ENCODE measurements at places on chromosomes 1 and 21.

GRCh38 chr1:95196017-95196416 lies 38.0 kb upstream of the RWDD3 start:
- no peak for DNase-seq

- no peak for DNase-seq
These were observed 6.9 kb downstream of the CTTNBP2NL start for GRCh38 chr1:112402682-112403643.

DNA sequence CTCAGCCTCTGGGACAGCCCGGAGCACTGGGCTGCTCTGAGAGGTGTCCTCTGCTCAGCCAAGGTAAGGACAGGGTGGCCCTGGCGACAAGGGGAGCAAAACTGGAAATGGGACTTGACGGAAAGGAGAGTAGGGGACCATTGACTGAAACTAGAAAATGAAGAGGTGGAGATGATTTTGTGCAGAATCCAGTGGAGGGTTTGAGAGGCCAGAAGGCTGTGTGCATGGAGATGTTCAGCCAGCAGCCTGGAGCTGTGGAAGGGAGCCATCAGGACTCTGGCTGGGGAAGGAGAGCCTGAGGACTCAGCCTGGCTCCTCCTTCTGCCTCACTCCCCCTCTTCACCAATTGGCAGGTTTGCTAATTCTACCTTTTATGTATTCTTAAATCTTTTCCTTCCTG lies 114.2 kb downstream of the EDEM3 start:
- no peak for DNase-seq

DNA sequence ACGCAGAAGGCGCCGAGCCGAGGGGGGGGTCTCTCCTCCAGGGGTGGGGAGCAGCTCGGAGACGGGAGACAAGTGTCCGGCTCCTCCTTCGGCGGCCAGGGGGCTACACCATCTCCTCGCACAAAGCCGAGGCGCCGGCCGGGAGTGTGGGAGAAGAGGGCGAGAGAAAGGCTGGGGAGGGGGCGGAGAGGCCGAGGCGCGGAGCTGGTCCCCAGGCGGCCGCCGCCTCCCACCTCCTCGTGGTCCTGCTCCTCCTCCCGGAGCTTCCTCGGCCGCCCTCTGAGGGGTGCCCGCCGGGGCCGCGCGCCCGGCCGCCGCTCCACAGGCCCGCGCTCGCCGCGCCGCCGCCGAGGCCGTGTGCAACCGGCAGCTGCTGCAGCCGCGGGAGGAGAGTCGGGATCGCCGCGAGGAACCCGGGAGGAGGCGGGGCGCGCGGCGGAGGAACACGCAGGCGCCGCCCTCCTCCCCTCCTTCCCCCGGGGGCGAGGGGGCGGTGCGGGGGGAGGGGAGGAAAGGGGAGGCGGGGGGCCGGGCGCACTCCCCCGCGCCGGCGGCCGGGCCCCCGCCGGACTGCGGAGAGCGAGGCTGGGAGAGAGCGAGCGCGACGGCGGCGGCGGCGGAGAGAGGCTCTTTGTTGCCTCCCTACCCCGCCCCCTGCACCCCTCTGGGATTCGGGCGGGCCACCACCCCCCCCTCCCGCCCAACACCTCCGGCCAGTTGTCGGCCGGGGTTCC lies at the start of gene ENAH:
Gene ENAH (minus strand): TSS at position 395 of the 734 bp plus-strand sequence. CDS start 433 bp downstream, outside the sequence.
- DNase-seq, result peak; percentile 63

GRCh38 chr1:107009281-107009680 lies 47.2 kb upstream of the PRMT6 start:
- DNase-seq, result no peak

DNA sequence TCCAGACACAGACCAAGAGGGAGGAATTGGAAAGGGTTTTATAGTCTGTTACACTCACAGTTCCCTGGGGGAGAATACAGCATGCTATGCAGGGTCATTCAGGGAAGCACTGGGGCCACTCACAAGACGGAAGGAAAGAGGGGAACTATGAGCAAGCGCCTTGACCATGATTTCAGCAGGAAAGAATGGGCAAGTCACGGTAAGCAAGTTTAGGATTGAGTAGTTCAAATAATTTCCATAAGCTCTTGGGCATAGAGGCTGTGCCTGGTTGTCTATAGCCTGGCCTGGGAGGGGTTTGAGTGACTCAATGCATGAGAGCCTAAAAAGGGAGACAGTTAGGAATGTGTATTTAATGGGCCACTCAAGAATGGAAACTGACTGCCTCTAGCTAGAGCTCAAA lies 176.7 kb downstream of the TTLL7 start:
- DNase-seq, result no peak

DNA sequence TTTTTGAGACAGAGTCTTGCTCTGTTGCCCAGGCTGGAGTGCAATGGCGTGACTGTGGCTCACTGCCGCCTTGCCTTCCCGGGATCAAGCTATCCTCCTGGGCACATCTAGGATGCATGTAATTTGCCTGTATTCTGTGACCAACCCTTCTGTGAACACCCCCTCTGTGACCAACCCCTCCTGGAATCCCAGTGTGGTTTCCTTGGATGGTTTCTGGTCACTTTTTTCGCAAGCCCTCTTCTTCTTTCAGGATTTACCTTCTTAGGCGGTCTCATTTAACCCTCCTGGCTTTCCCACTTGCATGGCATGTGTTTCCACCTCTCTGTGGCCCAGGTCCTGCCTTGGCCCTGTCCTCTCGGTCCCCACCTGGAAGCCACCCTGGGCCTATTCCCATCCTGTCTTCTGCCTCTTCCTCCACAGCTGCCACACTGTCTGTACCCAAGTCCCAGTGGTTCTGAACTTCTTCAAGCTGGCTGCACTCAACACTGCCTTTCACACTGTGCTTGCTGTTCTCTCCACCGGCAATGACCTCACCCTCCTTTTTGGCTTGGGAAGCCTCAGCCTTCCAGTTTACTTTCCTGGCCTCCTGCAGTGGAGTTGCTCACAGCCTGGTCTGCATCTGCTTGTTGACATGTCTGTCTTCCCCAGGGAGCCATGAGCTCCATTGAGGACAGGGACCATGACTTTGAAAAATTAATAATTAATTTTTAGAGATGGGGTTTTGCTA lies 57.0 kb downstream of the DISC1 start:
- no peak for DNase-seq

GRCh38 chr1:160576390-160576789 lies 2.9 kb downstream of the CD84 start:
- DNase-seq, result no peak

GRCh38 chr1:43531906-43532584 lies 1.4 kb downstream of the PTPRF start:
- no peak for DNase-seq

DNA sequence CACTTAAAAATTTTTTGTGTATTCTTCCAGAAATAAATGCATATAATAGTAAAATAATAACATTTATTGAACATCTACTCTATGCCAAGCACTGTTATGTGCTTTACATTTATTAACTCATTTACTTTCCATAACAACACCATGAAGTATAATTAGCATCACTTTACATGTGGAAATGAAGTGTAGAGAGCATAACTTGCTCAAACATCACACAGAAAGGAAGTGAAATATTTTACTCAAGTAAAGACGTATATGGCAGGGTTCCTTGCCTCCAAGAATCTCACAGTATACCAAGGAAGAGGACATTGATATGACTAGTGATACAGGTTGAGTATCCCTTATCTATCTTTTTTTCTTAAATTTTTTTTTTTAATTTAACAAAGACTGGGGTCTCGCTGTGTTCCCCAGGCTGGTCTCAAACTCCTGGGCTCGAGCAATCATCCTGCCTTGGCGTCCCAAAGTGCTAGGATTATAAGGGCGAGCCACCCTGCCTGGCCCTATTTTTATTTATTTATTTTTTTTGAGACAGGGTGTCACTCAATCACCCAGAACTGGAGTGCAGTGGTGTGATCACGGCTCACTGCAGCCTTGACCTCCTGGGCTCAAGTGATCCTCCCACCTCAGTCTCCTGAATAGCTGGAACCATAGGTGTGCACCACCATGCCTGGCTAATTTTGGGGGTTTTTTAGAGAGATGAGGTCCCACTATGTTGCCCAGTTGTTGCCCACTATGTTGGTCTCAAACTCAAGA lies 7.7 kb upstream of the CLIC4 start:
- no peak for DNase-seq

DNA sequence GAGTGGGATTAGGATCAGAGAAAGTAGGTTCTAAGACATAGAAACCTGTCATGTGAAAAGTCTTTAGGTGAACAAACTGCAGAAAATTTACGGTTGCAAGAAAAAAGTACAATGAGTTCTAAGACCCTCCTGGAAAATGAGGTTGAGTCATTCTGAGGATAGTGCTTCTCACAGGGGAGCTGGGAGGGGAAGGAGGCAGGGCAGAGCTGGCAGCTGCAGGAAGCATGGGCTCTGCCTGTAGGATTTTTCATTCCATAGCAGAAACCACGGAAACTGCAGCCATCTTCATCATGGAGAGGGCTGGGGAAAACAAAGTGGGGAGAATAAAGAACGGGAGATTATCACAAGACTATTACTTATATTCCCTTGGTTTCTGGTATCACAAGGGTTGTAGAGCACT lies 25.8 kb upstream of the THEM4 start:
- no peak for DNase-seq

- DNase-seq, result no peak
These were observed 72.6 kb downstream of the DTL start for GRCh38 chr1:212108187-212108586.

DNA sequence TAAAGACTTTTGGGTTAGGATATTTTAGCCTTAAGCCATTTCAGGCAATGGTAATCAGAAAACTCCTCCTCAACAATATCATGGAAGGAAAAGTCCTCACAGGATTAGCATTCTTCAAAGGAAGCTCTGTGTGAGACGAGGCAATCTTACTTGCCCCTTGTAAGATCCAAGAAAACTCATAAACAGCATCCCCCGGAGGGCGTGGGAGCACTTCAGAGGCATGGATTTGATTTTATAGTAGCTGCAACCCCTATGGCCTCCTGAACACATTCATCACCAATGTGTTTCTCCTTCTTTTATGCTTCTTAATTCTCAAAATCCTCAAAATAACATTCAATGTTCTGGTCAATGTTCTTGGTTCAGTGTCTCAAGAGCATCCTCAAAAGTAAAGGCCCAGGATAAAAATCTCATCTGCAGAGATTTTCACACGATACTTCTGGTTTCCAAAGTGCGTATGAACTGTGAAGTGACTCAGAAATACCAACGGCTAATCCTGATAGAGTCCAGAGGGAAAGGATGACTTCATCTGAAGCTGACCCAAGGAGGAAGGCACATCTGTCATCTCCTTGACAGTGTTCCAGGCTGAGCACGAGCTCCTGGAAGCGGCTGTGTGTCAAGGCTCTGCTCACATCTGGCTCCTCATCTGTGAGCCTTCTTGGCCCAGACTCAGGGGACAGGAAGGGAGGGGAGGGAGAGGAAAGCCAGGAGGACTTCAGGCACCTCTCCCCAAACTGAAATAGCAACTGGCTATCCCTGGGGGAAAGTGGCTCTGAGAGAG lies 49.3 kb upstream of the PSEN2 start:
- DNase-seq, result peak; percentile 90

- no peak for DNase-seq
These were observed 5.2 kb upstream of the DPM3 start for GRCh38 chr1:155145491-155145890.

GRCh38 chr1:173332026-173332425 lies 124.9 kb upstream of the TNFSF4 start:
- no peak for DNase-seq

- no peak for DNase-seq
These were observed 247.4 kb downstream of the KAZN start for GRCh38 chr1:14845851-14846250.

DNA sequence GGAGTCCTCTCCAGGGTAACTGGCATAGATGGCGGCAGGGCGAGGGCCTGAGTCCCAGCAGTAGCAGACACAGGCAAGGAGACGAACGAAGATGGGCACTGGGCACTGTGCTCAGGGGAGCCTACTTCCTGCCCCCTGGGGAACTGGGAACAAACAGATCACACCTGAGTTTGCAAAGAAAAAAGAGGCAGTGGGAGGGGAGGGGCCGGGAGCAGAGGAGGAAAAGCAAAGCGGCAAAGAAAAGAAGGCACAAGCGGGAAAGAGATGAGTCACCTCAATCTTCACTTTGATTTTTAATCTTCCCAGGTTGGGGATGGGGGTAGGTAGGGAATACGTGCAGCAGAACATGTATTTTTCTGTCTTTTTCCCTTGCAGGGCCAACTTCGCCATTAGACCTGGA lies 44.0 kb downstream of the ZSCAN20 start:
- DNase-seq, result no peak

- peak; percentile 62 for DNase-seq
These were observed 23.2 kb downstream of the CD1D start for GRCh38 chr1:158203693-158204457.

GRCh38 chr1:183711741-183712361 lies 58.7 kb upstream of the APOBEC4 start:
- DNase-seq, result peak; percentile 37

DNA sequence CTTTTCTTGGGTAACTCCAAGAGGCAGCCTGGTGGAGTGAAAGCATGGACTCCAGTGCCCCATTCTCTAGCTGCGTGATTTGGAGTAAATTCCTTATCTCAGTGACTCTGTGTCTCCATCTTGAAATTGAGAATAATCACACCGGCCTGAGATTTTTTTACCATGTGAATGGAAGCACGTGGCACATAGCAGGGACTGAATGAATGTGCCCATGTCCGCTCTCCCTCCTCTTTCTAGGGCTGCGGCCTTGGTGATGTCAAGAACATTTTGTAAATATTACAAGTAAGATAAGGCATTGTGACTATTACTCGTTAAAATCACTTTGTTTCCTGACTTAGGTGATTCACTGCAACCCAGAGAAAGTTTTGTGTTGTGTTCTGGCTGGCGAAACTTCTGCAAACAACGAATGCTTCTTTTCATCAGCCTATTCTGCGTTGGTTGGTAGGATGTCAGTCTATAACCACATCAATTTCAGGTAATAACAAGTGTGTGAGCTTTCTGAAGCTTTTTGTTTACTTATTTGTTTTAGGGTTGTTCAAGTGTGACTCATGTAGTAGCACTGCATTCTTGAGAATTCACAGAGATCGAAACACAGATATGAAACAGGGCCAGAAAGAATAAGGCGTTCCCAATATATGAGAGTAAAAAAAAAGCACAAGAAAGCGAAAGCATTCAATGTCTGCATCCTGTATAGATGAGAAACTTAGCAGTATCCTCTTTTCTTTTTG lies 135.7 kb upstream of the SLC45A1 start:
- DNase-seq, result no peak

DNA sequence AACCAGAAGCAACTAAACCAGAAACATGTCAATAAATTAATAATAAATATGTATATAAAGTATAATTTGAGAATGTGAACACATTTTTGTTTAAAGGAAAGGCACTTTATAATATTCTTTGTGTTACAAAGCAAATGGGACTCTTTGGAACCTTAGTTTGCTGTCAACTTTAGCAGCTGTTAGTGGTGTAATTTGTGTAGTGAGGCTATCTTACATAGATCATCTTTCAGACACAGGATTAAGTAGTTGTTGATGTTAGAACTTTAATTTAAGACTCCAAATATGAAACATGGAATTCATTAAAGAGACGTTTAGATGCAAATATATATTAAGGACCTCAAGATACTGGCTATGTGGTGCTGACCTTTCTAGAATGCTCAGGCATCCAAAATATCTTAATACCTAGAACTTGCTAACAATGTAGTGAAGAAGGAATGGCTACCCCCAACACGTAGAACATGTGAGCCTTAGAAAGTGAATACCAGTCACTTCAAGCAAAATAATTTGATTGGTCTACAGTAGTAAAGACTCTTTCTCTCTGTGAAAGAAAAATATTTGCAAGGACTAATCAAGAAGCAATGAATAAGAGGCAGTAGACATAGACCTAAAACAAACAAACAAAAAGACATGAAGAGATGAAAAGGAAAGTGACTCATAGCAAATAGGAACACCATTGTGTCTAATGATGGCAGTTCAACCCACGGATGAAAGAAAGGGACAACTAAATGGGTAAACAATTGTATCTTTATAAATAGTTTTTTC lies 811.4 kb downstream of the USP25 start:
- DNase-seq, result no peak

GRCh38 chr1:101130673-101131072 lies 105.1 kb upstream of the DPH5 start:
- no peak for DNase-seq

GRCh38 chr21:38272215-38272614 lies 15.4 kb downstream of the KCNJ15 start:
- no peak for DNase-seq

All from fibroblast of the conjunctiva (primary cell).